GM04504 (cell line): ENCODE measurements at places on chromosomes 7 and 10.

- DNase-seq, result no peak
These were observed 17.3 kb downstream of the ELMO1 start for GRCh38 chr7:37431413-37431812.

DNA sequence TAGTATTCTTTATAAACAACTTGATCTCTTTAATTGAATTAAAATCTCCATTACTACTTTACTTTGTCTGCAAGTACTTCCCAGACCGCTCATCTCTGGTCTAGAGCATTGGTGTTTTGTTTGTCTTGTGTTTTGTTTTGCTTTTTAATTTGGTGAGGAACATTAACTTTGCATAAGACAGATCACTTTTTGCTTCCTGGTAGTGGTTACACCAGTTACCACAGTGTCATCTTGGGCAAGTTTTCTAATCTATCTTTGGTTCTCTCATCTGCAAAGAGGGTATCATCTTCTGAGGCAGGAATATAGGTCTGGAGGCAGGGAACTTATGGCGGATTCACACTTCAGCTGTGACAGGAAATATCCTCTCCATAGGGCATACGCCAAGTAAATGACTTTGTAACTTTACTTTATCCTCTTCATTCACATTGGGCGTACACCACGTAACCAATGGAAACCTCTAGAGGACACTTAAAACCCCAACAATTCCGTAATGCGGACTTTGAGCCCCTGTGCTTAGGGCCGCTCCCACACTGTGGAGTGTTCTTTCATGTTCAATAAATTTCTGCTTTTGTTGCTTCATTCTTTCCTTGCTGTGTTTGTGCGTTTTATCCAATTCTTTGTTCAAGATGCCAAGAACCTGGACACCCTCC, 83.2 kb upstream of the JAZF1 start:
- no peak for DNase-seq

DNA sequence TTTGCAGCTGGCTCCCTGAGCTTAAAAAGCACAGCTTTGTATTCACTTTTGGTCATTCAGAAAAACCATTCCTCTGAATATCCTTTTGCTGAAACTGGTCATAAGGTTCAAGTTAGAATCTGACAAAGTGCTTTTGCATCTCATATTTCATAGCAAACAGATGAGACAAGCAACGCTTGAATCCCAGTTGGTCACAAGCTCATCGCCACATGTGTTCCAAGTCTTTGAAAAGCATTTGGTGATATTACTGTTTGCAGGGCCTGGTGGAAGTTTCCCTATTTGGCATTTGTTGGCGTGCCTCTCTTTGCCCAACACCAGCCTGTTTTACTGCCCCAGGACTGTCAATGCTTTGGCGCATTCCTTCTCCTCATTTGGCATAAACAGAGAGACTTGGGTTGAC, 10.3 kb downstream of the TACC2 start:
- DNase-seq, result peak; percentile 20

DNA sequence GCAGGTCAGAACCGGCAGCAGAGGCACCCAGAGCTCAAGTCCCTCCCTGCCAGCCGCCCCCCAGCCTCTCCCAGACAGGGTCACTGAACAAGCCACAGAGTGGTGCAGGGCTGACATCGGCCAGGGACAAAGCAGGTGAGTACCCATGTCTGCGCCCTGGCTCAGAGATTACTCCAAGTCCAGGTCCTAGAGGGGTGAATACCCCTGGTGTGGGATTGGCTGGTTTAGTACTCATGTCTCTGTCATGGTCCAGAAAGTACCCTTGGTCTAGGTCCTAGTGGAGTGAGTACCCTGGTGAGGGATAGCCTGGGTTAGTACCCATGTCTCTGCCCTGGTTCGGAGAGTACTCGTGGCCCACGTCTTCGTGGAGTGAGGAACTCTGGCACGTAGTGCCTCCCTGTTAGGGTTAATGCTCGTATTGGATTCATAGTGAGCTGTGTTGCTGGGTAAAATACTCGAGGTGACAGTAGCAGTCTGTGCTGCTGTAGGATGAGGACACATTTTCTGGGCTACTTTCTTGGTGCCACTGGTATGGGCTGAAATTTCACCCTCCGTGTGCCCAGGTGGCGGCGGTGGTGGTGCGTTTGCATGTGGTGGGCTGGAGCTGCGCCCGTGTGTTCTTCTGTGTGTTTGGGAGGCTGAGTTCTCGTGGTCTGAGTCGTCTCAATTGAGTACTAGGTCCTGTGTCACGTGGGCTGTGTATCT, 25.5 kb upstream of the KNDC1 start:
- DNase-seq, result no peak

DNA sequence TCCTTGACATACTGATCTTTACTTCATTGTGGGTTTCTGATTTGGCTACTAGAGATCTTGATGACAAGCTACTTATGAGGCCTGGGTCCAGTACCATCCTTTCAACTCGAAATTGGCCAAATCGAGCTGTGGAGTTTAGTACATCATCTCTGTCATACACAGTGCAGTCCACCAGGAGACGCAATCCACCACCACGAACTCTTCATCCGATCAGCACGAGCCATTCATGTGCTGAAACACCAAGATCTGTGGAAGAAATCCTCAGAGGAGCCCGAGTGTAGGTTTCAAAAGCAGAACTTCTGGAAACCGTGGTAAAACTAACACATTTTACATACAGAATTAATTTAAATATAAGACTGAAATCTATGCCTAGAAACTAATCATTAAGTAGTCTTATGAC, 14.2 kb downstream of the DNAJC9 start:
- DNase-seq, result no peak

DNA sequence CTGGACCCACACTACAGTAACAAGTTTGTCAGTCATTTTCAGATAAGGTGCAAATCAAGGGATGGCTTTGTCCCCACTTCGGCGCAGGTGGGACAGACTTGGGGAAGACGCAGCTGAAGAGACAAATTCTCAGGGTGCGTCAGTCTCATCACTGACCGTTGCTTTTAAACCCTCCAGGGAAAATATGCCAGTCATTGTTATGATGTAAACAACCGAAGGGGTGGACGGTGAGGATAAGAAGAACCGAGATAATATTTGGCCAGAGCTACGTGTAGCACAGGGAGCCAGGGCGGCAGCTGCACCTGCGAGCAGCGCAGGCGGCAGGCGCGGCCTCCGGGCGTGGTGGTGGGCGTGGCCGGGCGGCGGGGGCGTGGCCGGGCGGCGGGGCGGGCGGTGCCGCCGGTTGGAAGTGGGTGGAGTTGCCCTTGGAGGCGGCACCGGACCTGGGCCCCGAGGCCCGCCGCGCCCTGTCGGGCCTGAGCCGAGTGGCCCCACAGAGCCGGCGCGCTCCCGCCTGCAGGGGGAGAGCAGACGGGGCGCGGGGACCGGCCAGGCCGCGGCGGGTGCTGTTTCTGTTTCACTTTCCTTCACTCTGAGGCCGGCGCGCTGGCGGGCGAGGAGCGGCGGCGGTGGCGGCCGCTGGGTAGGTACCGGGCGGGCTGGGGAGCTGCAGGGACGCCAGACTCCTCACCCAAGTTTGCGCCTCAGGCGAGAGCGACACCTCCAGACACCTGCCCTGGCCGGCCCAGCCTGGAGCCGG, at the start of gene PCGF5:
Gene PCGF5 (plus strand): TSS at position 470 of the 760 bp plus-strand sequence. CDS start 2,209 bp downstream, outside the sequence.
- DNase-seq, result peak; percentile 79

GRCh38 chr7:30206491-30206890, 71.7 kb downstream of the MTURN start:
- DNase-seq, result peak; percentile 14

GRCh38 chr7:112010994-112011393, 195.2 kb downstream of the DOCK4 start:
- DNase-seq, result no peak

DNA sequence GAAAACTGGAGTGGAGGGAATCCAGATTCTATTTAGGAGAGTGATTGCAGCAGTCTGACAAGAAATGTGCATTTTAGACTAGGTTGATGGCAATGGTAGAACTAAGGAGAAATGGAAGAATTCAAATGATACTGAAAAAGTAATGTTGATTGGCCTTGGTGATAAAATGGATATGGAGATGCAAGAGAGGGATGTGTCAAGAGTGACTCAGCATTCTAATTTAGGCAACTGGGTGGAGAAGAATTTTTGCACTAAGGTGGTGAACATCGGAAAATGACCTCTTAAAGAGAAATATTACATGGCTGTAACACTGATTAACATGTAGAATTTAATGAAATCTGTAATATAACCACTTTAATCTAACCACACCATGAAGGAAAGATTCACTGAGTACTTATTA, 806.5 kb downstream of the PHTF2 start:
- no peak for DNase-seq
